Body of pancreas (tissue), 4 donors: ENCODE measurements at places on chromosomes 13 and 19. TPM values are rescaled to one million over a fixed set of nuclear protein-coding genes. Genes with fewer than 3 reads are reported as not detected.

Gene ERICH4
- not detected for total RNA-seq

Gene CAMSAP3
- 32.3 TPM for total RNA-seq

DNA sequence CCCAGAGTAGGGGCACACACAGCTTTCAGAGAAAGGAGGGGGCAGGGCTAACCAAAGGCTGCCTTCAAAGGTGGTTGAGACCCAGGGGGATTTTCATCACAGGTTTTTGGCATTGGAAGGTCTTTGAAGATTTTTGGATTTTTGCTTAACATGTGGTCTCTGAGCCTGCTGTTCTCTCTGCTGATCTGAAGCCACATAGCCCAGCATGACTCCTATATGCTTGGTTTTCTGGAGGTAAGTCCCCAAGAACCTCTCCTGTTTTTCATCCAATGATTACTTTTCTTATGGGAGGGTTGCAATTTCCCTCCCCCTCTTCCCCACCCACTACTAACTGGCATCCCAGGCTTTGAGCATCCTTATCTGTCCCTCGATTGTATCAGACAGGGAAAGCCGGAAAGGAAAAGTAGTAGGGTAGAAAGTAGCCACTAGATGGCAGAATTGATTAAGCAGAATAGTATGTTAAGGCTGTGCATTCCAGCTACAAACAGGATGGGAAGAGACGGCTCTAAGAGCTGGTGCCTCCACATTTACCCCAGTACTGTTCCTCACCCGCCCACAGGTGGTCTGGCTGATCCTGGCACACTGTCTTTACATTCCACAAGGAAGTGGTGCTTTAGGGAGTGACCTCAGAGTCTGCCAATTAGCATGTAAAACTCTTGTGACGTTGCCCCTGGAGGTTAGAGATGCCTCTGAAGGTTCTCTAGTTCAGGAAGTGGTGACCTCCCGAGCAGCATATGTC lies 218.9 kb upstream of the EDNRB start:
- no peak for DNase-seq

Gene FARP1
- total RNA-seq, result 89.5 TPM
